ENCODE measurements at places on chromosomes 5 and 9.
A peak's percentile ranks its signal among the peaks of the same experiment; 100 is the strongest.

- no peak for DNase-seq
Observed at GRCh38 chr9:124079176-124079925, 67.8 kb downstream of the LHX2 start.

DNA sequence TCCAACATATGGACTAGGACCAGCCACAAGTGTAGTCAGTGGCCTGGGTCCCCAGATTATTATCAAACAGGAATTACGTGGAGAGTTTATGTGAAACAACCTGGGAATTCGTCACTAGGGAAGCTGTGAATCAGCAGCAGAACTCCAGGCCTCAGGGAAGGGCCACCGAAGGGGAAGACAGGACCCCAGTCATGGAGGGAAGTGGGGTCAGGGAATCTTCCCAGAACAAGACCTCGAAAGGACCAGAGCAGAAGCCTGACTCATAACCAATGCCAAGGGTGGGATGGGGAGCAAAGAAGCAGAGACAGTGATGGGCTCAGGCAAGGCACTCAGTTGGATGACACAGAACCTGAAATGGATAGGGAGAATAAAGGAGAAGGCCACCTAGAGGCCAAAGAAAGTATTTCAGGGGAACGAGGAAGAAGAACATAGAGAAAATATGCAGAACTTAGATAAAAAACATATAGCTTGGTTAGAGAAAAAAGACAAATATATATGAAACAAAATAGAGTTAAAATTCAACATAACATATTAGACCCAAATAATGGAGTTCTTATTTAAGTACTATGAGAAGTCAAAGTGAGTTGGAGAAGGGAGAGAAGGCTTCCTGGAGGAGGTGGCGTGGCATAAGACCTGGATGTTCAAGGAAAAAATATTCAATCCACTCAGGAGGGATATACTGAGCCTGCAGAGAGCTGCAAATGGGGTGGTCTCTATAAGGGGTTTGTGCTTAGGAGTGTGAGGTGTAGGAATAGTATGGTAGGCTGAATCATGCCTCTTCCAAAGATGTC is 66.7 kb upstream of the CAST start:
- DNase-seq, result no peak

GRCh38 chr9:88803546-88804253 is 187.6 kb upstream of the S1PR3 start:
- DNase-seq, result no peak

- no peak for DNase-seq
Observed at GRCh38 chr5:37812365-37812764, 27.5 kb downstream of the GDNF start.

GRCh38 chr5:142063878-142064331 is 44.7 kb upstream of the NDFIP1 start:
- no peak for DNase-seq

- peak; percentile 2 for DNase-seq
Observed at GRCh38 chr5:98128271-98128670, 645.2 kb upstream of the RGMB start.

- no peak for DNase-seq
Observed at GRCh38 chr9:132008184-132008803, 71.4 kb downstream of the MED27 start.

DNA sequence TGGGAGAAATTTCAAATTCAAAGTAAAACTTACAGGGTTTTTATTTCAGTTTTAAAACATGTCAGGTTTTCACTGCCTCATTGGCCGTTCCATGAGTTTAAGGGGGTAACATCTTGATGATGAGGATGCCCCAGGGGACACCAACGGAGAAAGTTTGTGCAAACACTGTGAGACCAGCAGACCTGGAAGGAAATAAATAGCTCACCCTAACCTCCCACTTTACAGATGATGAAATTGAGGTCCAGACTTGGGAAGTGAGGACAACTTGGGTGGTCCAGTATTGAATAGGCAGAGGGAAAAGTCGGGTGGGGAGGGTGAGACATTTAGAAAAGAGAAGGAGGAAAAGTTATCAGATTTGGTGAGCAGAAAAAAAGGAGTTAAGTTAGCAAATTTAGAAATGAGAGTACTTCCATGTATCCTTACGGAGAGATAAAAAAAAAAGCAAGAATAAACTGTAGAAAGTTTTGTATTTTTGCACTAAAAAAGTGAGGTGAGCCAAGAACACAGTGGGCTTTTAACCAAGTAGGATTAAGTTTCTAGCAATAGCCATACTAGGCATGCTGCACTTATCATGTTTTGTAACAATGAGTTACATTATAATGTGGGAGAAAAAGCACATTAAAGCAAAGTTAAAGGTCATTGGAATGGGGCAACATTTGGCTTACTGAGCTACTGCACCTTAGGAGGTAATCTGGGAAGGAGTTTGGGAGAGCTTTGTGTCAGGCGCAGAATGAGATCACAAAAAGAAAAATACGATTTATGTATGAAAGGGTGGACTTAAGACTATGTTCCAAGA is 125.1 kb downstream of the GAS1 start:
- no peak for DNase-seq

- no peak for DNase-seq
Observed at GRCh38 chr5:95818181-95819147, 4.1 kb downstream of the GLRX start.

GRCh38 chr9:21552244-21553170 is 70.4 kb upstream of the IFNE start:
- DNase-seq, result no peak

DNA sequence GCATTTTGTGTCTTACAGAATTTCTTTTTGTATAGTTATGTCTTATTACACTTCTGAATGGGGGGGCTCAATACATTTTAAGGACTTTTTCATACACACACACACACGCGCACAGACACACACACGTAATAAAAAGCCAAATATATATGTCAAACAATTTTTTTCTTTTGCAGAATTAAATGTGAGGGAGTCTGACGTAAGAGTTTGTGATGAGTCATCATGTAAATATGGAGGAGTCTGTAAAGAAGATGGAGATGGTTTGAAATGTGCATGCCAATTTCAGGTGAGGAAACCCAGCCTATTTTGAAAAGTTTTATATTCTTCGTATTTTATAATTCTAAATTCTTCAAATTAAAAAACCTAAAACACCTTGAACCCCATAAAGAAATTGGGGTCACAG is 25.6 kb downstream of the TMEFF1 start:
- no peak for DNase-seq

DNA sequence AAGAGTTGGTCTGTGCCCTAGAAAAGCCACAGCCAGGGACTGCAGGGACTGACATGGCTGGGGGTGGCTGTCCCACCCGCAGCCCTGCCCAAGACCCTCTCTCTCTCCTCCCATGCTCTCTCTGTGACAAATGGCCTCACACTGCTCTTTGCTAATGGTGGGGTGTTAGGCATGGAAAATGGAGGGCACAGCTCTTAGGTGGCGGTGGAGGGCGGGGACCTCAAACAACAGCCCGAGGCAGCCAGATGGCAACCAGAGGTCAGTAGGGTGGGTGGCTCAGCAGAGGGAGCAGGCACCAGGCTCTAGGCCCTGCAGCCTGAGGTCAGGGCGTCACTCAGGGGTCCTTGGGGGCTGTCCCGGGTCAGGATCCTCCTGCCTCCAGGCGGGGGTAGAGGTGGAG is 73.9 kb upstream of the DAB2IP start:
- DNase-seq, result no peak

DNA sequence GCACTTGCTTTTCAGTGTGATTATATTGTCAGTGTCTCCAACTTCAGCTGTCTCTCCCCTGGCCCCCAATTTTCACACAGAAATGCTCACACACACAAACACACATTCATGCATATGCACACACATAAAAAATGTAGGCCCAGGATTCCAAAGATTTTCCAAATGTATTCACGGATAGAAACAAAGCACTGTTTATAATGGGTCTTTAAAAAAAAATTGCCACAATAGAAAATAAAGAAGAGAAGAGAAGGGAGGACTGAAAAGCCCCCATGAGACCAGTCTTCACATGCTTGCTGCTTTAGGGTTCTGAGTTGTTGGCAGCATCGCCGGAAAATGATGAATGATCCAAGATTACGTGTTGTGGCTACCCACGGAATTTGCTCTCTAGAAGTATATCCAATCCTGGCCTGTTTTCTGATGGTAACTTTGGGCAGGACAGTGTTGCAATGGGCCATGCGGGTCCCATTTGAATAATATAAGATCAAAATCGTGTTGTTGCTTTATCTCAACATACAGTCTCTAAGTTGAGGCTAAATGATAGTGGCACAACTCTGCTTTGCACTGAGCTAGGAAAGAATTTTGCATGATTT is 36.2 kb upstream of the ACO1 start:
- DNase-seq, result no peak

- no peak for DNase-seq
Observed at GRCh38 chr5:80755626-80756025, 100.8 kb upstream of the DHFR start.

GRCh38 chr5:109961751-109962150 is 272.0 kb downstream of the MAN2A1 start:
- DNase-seq, result no peak

GRCh38 chr5:1824109-1824821 is 23.1 kb downstream of the NDUFS6 start:
- DNase-seq, result no peak

- no peak for DNase-seq
Observed at GRCh38 chr9:121082075-121082474, 7.3 kb downstream of the CNTRL start.

- no peak for DNase-seq
Observed at GRCh38 chr9:86605303-86605702, 251.1 kb upstream of the TUT7 start.

- no peak for DNase-seq
Observed at GRCh38 chr9:69831611-69832010, 11.0 kb downstream of the CFAP95 start.

All from NCI-H187 treated with DMSO at 0.1 percent for 48 hours (cell line).